ENCODE measurements at places on chromosomes 12 and 14.

GRCh38 chr12:1922985-1923384 lies 4.5 kb upstream of the CACNA2D4 start:
- peak; percentile 2 for DNase-seq

DNA sequence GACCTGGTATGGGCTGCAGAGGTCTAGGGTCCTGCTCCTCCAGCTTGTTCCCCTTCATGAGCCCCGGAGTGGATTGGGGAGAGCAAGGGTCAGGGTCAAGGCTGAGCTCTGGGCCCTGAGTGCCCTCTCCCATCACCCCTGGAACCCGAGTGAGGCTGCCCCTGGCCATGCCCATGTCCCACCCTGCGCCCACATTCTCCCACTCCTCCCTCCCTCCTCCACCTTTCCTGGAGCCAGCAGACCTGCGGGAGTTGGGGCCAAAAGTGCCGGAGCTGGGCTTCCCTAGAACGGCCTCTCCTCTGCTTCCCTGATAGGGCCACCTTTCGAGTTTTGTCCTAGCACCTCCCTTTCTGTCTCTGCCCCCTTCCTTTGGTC lies 590 bp downstream of the SCNN1A start:
- no peak for DNase-seq

DNA sequence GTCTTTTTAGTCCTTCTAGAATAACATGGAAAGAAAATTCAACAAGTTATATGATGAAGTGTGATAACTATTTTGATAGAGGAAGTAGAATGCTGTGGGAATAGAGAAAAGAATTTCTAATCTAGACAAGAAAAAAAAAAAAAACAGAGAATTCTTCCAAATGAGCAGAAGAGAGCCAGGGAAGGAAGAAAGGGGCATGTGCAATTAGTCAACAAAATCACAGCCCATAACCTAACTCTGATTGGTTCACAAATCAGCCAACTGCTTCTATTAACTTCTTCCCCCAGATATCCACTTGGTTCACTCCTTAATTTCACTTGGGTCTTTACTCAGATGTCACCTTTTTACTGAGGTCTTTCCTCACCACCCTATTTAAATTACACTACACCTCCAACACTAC lies 69.5 kb downstream of the BTG1 start:
- DNase-seq = no peak

DNA sequence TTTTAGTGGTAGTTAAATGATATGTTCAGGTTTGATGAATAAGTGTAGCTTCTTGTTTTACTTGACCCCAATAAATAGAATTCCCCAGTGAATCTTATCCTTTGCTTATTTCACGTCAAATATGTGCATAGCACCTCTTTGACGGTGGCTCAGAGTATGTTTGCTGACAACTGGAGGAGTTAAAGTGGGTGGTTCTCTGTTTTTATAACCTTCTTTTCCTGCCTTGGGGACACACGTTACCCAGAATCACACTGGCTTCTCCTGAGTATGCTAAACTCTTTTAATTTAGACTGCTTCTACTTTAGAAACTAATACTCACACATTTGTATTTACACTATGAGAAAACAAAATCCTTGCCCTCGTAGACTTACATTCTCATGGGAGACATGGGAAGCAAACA lies 62.3 kb downstream of the TMTC2 start:
- no peak for DNase-seq

- no peak for DNase-seq
Measured at GRCh38 chr12:24741216-24741615, 207.7 kb downstream of the BCAT1 start.

DNA sequence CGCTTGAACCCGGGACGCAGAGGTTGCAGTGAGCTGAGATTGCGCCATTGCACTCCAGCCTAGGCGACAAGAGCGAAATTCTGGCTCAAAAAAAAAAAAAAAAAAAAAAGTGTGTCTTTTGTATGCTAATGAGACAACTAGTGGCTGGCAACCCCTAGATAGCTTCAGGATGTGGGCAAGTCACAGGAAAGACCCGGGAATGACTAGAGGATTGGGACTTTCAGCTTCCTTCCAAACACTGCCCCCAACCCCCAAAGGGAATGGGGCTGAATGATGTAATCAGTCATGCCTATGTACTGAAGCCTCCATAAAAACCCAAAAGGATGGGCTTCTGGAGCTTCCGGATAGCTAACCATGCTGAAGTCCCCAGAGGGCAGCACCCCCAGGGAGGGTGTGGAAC lies 28.6 kb downstream of the USP44 start:
- no peak for DNase-seq

GRCh38 chr14:32821964-32822653 lies 116.6 kb upstream of the NPAS3 start:
- no peak for DNase-seq

DNA sequence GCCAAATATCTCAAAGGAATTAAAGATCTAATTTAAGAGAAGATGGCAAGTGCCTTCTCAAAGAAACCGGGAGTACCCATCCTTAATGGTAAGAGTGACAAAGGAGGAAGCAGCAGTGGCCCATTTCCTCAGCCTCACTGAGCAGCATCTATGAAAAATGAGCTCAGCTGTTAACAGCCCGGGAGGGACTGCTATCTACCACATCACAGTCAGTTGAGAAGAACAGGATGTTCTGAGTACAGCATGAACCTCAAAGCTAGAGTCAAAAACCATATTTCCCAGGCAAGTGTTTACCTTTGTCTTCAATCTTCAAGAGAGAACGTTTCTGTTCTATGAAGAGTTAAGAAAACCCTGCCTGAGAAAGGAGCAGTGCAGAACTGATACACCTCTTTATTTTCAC lies 115.0 kb downstream of the BTG1 start:
- DNase-seq = no peak

DNA sequence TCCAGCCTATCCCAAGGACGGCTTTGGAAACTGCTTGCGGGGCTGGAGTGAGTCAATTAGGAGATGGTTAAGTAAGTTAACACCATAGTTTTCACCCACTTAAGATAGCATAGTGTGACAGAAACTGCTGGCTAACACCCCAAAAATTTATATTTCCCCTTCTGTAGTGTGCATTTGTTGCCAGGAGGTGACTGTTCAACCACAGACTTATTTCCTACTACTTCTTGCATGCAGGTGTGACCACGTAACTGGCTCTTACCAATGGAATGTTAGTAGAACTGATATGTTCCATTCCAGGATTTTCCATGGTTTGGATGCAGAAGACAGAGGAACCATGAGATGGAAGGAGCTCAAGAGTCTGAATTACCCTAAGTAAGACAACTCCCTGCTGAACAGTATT lies 52.9 kb upstream of the SLC35F4 start:
- no peak for DNase-seq

GRCh38 chr14:50528000-50528399 lies 4.4 kb downstream of the MAP4K5 start:
- no peak for DNase-seq

Data from hepatic stellate cell (primary cell).